ENCODE measurements at places on chromosomes 7 and 10. TPM values are rescaled to one million over a fixed set of nuclear protein-coding genes. Genes with fewer than 3 reads are reported as not detected.

The MIOS gene
- total RNA-seq, result 66.3 TPM

The TWNK gene
- total RNA-seq, result 3.2 TPM

The OPALIN gene
- not detected for total RNA-seq

The CYP3A4 gene
- not detected for total RNA-seq

The POMZP3 gene
- 3.0 TPM for total RNA-seq

The IFIT1B gene
- 2.2 TPM for total RNA-seq

The SFTPD gene
- total RNA-seq, result not detected

The ATP6V1F gene
- 38.2 TPM for total RNA-seq

The SMARCD3 gene
- total RNA-seq, result 33.2 TPM

The RSPH10B gene
- total RNA-seq, result not detected

The OR6V1 gene
- not detected for total RNA-seq

The GOLGA7B gene
- total RNA-seq, result 0.11 TPM

The HEPACAM2 gene
- 0.42 TPM for total RNA-seq

The ADIRF gene
- 112 TPM for total RNA-seq

The UNCX gene
- not detected for total RNA-seq

The ASAH2 gene
- 1.1 TPM for total RNA-seq

The VSTM2A gene
- 19.9 TPM for total RNA-seq

The SLC25A13 gene
- 30.5 TPM for total RNA-seq

The CLDN3 gene
- 0.21 TPM for total RNA-seq

The CDHR3 gene
- total RNA-seq, result 10.8 TPM

The ZMYND11 gene
- 114 TPM for total RNA-seq

The PRF1 gene
- 0.90 TPM for total RNA-seq

The FAM221A gene
- 4.3 TPM for total RNA-seq
